Stimulated activated CD8-positive, alpha-beta memory T cell treated with anti-CD3 and anti-CD28 coated beads, Interleukin-15, amount 100 ng/mL, for 4 hours (primary cell): ENCODE measurements at places on chromosomes 16 and 17.

GRCh38 chr16:48385253-48386150 is at the start of gene SIAH1:
TSS of gene SIAH1 (minus strand) at chr16:48385413. CDS start at chr16:48362428, 22,985 bp downstream.
- DNase-seq = peak; percentile 77

DNA sequence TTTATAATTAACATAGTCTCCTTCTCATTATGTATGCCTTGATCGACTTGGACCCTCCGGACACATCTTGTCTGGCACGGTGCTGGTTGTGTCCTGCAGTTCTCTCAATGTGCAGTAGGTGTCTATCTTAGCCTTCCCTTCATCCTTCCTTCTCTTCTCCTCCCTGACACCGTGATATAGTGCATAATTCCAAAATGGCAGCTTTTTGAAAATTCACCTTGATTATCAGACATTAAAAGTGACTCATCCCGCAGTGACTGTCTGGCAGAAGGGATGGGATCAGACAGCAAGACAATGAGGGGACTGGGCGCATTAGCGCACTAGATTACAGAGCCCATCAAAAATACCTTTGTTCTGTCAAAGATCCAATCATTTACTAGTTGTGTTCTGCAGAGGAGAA is 70.0 kb upstream of the PMFBP1 start:
- DNase-seq = no peak

- DNase-seq = no peak
These were observed 11.3 kb downstream of the CA5A start for GRCh38 chr16:87924811-87925670.

DNA sequence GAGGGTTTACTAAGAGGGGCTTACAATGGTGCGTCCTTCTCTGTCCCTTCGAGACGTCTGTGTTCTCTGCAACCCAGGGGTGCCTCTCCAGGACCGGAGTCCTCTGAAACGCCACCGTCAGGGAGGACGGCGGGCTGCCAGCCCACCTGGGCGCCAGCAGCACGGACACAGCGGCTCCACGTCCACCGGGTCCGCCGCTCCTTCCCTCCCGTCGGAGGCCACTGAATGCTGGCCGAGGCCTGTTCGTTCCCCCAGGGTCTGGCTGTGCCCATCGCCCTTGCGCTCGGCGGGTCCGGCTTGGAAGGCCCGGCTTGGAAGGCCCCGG is 403 bp downstream of the TEPSIN start:
- no peak for DNase-seq

- no peak for DNase-seq
These were observed 103.8 kb upstream of the CRHR1 start for GRCh38 chr17:45680360-45680759.

- no peak for DNase-seq
These were observed 9.6 kb downstream of the JPT2 start for GRCh38 chr16:1687427-1688316.

- no peak for DNase-seq
These were observed 303.0 kb upstream of the IRX5 start for GRCh38 chr16:54627616-54628015.
